ENCODE measurements at places on chromosomes 11 and 22.

DNA sequence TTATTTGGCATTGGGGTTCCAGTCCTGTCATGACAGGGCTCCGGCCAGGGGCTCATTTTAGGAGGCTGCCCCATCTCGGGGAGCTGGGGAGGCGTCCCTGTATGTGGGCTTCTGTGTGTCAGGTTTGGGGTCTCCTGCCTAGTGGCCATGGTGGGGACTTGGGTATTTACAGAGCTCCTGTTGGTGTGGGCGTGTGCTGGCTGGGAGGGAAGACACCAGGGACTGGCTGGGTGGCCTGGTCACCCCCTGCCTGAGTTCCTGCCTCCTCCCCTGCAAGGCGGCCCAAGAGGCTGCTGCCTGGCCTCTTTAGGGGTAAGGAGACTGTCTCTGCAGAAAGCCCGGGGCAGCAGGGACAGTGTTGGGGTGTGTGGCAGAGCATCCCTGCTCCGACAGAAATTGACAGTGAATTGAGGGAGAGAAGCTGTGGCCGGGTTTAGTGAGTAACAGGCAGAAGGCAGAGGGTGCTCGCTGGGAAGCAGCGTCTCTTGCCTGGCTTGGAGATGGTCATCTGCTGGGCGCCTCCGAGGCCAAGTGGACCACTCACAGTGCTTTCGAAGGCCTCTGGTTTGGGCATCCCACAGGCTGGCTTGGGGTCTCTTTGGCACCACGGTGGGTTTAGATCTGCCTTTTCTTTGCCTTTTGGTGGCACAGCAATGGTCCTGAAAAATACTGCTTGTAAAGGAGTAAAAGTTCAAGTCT is 40.3 kb upstream of the GRAMD4 start:
- DNase-seq, result no peak

- DNase-seq, result no peak
Observed at GRCh38 chr11:128551611-128552335, 35.6 kb downstream of the ETS1 start.

GRCh38 chr11:1652026-1652425 is 22.5 kb downstream of the KRTAP5-5 start:
- no peak for DNase-seq

- DNase-seq, result no peak
Observed at GRCh38 chr11:84686716-84687115, 940.4 kb downstream of the DLG2 start.

DNA sequence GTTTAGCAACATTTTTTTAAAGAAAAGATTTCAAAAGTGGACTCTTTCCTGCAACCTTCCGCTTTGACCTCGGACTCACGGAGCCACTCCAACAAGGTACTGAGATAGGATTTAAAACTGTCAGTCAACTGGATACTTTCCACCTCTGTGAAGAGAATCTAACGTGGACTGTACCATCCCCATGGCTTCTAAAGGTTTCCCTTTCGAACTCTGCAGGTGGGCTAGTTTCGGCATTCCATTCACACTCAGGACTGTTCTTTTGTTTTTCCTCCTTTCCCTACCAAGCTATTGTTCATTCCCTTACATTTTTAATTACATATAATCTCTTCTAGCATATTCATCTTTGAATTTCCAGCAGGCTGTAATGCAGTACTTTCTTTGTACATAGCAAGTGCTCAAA is 88.5 kb upstream of the AKIP1 start:
- DNase-seq, result no peak

DNA sequence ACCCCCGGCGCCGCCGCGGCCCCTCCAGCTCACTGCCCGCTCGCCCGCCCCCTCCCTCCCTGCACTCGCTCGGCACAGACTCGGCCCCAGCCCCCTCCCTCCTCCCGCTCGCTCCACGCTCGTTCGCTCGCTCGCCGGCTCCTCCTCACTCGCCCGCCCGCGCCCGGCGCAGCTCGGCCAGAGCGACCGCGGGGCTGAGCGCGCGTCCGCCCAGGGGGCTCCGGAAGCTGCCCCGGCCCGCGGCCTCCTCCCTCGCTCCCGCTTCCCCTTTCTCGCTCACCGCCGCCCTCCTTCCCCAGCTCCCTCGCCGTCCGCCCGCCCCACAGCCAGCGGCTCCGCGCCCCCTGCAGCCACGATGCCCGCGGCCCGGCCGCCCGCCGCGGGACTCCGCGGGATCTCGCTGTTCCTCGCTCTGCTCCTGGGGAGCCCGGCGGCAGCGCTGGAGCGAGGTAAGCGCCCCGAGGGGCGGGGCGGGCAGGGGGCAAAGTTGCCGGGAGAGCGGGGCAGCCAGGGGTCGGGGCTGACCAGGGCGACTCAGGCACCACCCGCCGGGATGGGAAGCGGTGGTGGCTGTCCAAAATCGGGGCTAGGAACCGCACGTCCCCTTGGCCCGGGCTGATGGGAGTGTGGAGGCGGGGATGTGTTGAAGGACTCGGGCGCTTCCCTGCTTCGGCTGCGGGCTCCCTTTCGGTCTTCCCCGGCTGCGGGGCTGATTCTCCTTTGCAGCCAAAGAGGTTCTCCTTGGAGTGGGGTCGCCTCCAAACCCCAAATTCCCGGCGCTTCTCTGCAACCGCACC is at the start of gene SEZ6L:
TSS of gene SEZ6L (plus strand) at position 148 of the 797 bp plus-strand sequence. CDS start at position 356, 208 bp downstream.
- DNase-seq, result peak; percentile 62

All from WERI-Rb-1 (cell line).